ENCODE measurements at places on chromosomes 12 and 14.

DNA sequence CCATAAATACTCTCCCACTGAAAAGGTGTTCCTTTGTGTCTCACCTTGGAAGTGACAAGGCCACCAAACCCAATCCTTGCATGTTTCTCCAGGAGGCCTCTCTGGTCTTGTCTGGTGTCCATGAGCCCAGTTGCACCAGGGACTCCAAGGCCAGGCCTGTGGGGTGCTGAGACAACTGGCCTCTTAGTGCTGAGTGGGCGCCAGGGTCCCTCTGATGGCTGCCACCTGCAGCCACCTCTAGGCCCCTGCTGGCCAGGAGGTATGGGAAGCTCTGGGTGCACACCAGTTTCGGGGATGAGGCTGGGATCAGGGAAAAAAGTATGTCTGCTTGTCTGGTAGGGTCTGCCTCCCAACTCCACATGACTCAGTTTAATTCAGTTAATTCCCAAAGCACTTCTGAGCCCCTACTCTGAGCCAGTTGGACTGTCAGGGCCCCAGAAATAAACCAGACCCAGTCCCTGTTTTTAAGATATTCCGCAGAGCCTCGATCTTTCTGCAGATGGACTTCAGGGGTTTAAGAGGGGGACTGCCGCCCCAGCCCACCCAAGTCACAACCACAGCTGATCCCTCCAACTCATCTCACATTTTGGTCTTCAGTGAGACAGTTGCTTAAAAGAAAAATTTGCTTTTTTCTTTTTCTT is 15.0 kb upstream of the FAM181A start:
- no peak for DNase-seq

GRCh38 chr12:25616286-25616685 is 63.2 kb upstream of the LMNTD1 start:
- DNase-seq, result no peak

DNA sequence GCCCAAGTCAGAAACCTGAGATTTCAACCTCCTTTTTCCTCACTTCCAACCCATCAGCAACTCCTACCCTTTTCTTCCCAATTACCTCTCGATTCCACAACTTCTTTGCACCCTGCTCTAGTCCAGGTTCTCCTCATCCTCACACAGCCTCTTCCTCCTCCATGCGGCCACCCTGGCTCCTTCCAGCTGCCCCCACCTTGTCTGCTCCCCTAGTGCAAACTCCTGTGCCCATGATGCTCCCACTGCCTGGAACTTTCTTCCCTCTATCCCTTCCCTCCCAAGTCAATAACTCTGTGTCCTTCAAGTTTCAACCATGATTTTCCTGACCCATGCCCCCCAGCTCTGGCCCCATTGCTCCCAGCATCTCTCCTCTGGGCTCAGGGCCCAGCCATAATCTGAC is 17.3 kb downstream of the SELPLG start:
- no peak for DNase-seq

DNA sequence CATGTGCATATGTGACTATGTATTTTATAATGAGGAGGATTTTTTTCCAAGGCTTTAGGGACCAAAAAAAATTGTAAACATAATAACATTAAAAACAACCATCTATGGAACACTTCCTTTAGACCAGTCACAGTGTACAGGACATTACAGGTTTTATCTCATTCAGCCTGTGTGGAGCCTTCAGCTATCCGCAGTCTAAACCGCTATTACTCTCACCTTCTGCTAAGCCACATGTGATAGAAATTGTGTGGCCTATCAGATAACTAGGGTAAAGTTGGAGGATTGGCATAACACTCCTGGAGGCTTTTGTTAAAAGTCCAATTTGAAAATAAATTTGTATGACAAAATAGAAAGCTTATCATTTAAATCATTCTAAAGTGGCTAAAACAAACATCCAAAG is 281.2 kb upstream of the TMTC1 start:
- no peak for DNase-seq

DNA sequence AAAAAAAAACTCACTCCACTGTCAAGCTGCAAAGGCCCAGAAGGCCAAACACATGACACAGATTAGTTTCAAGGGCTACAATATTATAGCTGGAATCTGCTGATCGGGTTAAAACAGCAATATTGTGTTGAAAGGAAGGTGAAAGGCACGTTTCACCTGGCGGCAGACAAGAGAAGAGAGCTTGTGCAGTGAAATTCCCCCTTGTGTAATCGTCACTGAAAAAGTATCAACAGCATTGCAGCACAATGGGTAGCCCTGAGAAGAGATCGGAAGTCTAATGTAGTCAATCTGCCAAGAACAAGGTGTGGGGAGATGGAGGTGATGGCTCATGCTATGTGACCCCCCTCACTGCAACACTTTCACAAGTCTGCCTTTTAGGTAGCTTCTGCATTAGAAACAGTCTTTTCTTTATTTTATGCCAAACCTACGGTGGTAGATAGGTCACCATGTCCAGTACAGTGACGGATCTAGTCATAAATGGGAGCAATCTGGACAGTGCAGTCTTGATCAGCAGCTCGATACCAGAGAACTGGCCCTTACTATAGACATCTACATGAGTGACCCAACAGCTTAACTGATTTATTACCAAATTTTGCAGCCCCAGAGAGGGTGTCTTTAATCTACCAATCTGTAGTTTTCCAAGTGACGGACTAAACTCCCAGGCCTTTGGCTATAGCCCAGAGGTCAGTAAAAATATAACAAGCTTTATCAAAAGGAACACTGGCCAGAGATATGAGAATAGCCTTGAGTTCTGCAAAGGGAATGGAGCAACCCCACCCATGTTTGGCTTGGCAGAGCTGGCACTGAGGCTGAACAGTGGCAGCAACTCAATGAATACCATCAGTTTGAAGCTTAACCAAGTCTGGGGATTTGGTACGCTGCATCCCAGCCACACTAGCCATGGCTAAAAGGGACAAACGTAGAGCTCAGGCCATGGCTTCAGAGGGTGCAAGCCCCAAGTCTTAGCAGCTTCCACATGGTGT is 35.4 kb downstream of the SPTSSA start:
- DNase-seq, result no peak

DNA sequence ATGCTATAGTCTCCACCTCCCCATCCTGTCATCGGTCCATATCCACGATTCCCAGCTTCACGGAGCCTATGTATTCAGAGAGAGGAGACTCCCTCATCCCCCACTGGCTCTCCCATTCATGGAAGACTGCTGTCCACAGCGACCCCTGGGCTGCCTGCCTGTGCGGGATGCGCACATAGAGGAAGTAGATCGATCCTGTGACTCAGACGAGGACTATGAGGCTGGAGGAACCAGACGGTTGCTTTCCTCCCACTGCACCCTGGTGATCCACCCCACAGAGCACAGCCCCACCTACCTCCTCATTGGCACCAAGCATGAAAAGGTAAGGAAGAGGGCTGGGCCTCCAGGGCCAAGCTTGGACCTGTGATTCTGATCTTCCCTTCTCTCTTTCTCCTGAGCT is 24.4 kb downstream of the PIGH start:
- DNase-seq, result no peak

DNA sequence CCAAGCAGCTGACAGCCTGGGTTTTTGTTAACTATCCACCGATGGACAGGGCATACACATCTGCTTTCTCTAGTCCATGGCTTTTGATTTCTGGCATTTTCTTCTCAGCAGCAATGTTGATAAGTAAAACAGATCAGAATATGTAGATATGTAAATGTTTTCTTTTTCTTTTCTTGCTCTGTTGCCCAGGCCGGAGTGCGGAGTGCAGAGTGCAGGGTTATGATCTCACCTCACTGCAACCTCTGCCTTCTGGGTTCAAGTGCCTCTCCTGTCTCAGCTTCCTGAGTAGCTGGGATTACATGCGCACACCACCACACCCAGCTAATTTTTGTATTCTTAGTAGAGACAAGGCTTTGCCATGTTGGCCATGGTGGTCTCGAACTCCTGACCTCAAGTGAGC is 27.9 kb downstream of the CLEC9A start:
- no peak for DNase-seq

- no peak for DNase-seq
Observed at GRCh38 chr14:51410897-51411296, 170.8 kb downstream of the TMX1 start.

DNA sequence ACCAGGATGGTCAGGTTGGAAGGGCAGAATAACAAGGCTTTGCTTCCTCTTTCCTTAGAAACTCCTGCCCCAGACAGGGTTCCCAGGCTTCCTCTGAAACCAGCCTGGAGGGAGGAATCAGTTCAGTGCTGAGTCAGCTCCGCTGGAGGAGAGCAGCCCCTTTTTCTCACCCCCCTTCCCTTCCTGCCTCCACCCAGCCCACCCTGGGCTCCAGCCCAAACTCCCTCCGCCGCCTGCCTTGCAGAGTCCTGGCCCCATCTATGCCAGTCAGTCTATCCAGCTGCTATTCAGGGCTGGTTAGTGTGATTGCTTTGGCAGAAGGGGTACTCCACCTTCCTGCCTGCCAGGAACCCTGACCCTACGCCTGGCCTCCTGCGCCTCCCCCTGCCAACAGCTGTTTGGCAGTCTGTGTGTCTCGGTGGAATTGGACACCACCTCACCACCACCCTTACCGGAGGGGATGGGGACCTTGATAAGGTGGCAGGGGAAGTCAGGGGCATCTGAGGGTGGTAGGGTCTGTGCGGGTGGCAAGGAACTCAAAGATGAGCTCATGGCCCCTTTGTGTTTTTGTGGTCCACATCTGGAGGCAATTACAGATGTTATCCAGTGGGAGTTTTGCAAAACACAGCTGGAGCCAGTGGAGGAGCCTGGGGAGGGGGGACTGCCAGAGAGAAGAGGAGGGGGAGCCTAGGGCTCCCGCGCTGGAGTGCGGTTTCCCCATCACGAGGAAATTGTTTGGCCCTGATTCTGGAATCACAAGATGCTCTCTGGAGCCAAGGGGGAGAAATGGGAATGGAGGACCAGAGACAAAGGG is 12.2 kb downstream of the MMP14 start:
- peak; percentile 92 for DNase-seq

DNA sequence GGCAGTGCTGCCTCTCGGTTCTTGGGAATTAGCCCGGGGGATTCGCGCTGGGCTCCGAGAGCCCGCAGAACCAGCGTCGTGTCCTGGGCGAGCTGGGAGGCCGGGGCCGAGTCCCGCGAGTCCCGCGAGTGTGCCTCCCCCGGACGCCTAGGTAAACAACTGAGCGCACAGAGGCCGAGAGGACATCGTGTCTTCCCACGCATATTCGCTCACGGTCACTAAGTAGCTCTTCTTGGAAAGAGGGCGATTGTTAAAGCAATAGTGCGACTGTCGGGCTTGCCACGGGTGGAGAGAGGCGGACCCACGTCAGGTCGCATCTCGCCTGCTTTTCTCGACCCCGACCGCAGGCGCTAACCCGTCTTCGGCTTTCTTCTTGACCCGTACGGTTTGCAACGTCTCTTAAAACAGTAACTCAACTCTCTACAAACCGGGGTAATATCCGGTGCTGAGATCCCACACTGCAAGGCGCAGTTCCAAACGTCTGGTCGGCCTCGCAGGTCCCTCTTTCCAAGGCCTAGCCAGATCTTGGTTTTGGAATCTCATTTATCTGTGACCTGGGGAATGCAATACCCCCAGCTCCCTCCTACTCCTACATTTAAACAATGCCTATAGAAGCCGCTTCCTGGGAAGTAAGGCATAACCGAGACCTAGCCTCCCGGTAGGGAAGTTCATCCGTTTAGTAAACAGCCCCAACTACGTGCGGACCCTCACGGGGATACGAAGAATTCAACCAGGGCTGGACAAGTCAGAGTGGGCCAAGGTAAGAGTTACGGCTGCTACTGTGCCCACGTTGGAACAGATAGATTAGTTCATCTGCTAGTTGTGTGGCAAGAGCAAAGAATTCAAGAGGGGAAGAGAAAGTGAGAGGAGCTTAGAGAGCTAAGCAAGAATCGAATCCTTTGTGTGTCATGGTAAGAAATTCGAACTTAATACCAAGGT is 736 bp upstream of the PHLDA1 start:
- peak; percentile 43 for DNase-seq

DNA sequence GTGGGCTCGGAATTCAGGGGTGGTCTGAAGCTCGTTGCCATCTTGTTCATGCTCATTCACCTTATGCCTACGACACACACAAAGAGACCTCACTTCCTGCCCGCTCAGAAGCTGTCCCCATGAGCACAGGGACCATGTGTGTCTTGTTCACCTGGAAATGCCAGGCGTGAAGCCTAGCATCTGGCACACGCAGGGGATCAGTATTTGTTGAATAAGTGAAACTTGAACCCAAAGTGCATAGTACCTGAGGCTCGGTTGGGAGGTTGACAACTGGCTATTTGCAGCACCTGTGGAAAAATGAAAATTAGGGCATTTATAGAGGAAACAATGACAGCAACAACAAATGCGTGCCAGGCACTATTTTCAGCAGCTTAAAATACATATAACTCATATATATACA is 5.4 kb downstream of the C12orf43 start:
- no peak for DNase-seq

All from skeletal muscle cell (primary cell).